ENCODE measurements at places on chromosomes 2 and 18.

- DNase-seq = no peak
Measured at GRCh38 chr2:109201465-109202327, 72.7 kb downstream of the SH3RF3 start.

- DNase-seq = no peak
Measured at GRCh38 chr2:30938196-30938595, 130.9 kb upstream of the CAPN13 start.

- DNase-seq = no peak
Measured at GRCh38 chr2:50831676-50832075, 200.3 kb downstream of the NRXN1 start.

DNA sequence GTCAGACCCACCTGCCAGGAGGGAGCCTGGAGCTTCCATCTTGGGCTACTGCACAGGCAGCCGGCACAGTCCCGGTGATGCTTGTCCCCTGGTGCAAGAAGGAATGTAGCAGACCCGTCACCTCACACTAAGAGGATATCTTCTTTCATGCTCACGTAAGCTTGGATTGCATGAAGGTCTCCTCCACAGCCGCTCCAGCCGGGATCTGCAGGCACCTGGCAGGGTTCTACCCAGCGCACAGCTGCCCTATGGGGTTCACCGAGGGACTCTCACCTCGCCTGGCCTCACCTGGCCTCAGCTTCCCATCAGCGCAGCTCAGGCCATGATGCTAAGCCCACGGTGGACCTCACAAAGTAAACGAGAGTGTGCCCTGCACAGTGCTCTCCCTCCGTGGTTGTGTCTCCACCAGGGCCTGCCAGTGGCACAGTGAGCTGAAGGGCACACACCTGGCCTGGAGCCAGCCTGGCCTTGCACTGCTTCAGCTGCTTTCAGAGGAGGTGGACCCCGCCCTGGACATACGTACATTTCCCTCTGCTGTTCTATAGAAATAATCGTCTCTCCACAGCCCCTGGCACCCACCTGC, 239.1 kb downstream of the SEPTIN10 start:
- DNase-seq = no peak

GRCh38 chr2:206565666-206566065, 76.6 kb upstream of the FAM237A start:
- DNase-seq = no peak

DNA sequence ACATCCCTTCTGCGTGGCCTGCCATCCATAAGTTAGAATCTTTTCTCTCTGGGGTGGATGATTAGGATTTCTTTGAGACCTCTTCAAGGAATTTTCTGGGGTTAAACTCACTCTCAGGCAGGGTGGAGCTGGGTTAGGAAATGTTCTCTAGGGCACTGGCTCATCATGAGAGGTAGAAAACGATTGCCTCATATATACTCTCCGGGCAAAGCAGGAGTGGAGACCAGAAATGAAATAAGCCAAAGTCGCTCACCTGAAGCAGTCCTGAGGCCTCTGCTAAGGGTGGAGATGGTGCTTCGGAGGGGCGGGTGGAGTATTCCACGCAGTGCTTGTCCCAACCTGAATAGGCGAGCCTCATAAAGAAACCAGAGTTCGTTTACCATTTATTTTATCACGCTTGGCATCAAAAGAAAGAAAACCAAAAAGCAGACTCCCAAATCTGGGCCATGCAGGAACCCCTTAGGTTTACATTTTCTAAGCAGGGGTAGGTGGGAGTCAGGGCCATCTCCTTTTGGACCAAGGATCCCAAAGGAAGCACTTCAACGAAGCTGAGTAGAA, 249.3 kb upstream of the MEIS1 start:
- no peak for DNase-seq

DNA sequence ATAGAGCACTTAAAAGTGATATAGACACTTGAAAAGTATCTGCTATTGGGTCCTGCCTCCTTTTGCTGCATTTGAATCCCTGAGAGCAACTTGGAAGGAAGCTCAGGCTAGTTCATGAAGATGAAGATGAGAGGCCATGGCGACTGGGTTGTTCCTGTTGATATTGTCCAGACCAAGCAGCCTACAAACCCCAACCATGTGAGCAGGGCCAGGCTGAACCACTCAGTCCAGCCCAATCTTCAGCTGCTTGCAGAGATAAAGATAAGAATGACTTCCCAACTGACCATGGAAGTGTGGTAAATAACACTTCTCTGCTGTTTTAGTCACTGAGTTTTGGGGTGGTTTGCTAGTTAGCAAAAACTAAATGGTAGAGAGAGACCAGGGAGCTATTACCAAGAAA, 417.6 kb downstream of the SOX11 start:
- DNase-seq = no peak

- no peak for DNase-seq
Measured at GRCh38 chr2:195575879-195576401, 81.1 kb upstream of the SLC39A10 start.

GRCh38 chr18:10113121-10114022, 199.6 kb downstream of the VAPA start:
- DNase-seq = no peak

- DNase-seq = no peak
Measured at GRCh38 chr2:31331156-31331555, 83.4 kb downstream of the XDH start.

DNA sequence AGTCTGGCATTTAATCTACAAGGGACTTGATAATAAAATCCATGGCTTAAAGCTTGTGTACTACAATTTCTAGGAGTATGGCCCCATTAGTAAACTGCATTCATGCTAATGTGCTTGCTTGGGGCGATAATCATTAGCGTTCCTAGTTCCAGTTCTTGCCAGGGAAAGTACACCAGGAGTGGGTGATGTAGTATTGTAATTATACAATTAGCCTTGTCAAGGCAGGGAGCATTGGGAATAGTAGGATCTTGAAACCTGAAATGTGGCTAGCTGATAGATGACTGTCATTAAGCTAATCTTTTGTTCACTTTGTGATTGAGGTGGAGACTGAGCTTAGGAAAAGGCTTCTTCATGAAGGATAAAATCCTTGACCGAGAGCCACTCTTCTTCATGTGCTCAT, 989.2 kb downstream of the CPS1 start:
- DNase-seq = no peak

- DNase-seq = no peak
Measured at GRCh38 chr2:182128821-182129707, 143.4 kb downstream of the PPP1R1C start.

DNA sequence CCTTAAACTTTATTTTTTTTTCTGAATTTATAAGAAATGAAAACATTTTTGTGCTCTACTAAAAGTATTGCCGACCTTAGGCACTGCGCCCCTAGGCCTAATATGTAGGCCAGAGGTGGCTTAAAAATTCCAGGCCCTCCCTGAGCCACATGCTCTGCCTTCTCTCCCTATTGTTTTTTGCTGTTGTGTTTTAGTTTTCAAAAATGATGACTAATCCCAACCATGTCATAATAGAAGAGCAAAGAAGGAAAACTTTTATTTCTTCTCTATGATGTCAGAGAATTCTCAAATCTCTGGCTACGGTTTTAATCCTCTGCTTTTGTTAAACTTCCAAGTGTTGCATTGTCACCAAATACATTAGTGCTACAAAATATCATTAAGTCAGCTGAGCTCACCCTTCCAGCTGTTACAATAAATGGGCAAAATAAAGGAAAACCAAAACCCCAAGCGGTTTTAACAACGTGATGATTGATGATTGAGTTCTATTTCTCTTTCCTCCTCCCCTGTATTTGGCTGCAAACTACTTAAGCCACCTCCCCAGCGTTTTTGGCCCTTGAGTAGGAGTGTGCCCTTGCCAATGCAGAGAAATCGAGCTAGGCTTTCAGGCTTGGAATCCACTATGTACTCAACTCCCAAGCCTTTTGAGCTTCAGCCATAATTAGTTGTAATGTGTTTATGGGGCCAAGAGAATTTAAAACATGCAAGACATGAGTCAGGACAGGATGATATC, 163.5 kb upstream of the POU3F3 start:
- DNase-seq = no peak

DNA sequence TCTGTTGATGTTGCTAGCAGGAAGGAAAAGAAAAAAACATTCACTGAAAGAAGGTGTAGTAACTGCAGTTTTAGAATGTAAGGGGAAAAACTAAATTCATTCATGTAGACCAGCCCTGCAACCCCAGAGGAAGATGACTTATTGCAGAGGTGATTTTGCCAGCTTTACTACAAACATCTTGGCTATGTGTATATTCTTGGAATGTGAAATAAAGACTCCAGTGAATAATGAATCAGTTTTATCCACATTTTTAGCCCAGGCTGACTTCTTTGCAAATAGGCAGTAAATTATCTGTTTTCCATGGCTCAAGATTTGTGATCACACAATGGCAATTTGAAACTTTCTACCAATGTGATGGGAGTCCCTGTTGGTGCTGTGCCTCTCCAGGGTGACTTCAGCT, 206.1 kb upstream of the SETBP1 start:
- DNase-seq = no peak

DNA sequence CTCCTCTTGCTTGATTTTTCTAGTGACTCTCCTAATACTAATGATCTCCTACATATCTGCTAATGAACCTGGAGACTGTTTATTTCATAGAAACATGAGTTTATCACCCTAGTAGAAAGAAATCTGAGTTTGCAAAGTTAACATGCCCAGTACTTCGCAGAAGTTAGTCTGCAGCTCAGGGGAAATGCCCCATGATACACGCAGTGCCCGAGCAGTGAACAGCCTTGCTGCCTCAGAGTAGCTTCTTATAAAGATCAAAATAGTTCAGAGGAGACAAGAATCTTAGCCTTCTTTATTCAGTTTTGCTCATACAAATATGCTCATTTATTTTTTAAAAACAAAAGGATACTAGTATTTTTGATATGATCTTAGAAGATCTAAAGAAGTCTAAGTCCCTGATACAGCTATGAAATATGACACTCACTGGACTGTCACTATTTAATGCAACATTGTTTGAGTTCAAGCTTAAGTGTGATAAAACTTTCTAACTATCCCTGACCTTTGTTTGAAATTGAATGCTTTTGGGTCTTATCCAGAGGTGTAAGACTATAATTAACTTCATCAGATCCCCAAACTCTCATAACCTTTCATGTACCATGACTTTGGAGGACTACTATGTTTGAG, 20.5 kb downstream of the FRZB start:
- no peak for DNase-seq

- DNase-seq = no peak
Measured at GRCh38 chr2:62933398-62933917, 117.2 kb upstream of the OTX1 start.

- no peak for DNase-seq
Measured at GRCh38 chr2:48601349-48601748, 16.3 kb upstream of the GTF2A1L start.

DNA sequence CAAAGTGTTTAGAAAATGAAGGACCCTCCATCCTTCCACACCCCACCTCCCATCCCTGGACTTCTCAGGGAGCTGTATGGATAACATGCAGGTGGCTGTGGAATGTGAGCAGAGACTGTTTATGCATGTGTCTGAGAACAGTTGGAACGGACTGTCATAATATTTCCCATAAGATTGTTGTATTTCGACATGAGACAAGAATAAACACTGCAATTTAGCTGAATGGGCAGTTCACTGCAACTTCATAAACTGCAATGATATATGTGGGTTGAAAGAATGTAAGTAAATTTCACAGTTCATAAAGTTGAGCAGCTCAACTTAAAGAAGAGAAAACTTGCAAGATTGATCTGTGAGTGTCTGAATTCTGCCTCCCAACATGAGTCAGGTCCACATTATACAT, 74.6 kb downstream of the MEP1B start:
- DNase-seq = no peak
